ENCODE measurements at places on chromosomes 16 and 17. TPM values are rescaled to one million over a fixed set of nuclear protein-coding genes. Genes with fewer than 3 reads are reported as not detected.

The SLC25A39 gene
- 22.5 TPM for total RNA-seq

The MRPL58 gene
- 8.0 TPM for total RNA-seq

The KRT28 gene
- not detected for total RNA-seq

The ZFPM1 gene
- 1.2 TPM for total RNA-seq

The CFAP97D1 gene
- total RNA-seq = not detected

The G6PC1 gene
- not detected for total RNA-seq

The FOXN1 gene
- not detected for total RNA-seq

The TMEM204 gene
- total RNA-seq = 2.5 TPM

Measured in occipital lobe (tissue), 3 donors.